ENCODE measurements at places on chromosomes 3 and 15.

DNA sequence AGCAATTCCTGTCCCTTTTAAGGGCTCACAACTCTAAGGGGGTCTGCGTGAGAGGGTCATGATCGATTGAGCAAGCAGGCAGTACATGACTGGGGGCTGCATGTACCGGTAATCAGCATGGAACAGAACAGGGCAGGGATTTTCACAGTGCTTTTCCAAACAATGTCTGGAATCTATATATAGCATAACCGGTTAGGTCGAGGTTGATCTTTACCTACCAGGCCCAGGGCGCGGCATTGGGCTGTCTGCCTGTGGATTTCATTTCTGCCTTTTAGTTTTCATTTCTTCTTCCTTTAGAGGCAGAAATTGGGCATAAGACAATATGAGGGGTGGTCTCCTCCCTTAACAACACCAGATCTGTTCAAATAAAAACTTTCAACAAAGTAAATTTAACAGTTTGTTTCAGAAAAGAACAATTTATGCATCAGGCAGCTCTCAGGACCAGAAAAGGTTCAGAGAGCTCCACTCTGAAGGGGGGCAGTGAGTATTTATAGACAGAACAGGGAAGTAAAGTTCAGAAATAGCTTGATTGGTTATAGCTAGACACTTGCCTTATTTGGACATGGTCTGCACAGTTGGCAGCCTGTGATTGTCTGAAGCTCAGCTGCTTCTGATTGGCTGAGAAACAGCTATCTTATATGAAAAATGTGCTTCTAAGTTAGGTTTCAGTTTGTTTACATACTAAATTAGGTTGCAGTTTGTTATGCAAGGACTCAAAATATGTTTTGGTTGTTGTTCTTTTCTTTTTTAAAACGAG is 17.2 kb upstream of the B4GALT4 start:
- DNase-seq: peak; percentile 57

DNA sequence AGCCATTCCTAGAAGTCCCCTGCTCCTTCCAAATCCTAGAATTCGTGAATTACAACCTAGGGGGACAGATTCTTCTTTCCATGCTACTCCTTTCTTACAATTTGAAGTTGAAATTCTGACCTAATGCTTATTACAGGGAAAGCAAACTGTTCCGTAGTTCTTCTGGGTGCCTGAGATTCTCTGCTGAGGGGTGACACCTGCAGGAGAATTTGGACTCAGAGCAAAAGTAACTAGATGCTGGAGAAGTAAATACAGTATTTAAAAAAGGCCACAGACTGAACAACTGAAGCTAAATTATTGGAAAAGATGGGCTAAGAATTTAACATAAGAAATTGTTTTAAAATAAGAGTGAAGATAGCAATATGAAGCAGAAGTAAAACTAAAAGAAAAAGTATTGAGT is 37.9 kb downstream of the ACAD9 start:
- no peak for DNase-seq

GRCh38 chr3:107432646-107433045 is 55.4 kb downstream of the CCDC54 start:
- DNase-seq: no peak

- no peak for DNase-seq
Observed at GRCh38 chr3:185424435-185424834, 61.5 kb downstream of the MAP3K13 start.

DNA sequence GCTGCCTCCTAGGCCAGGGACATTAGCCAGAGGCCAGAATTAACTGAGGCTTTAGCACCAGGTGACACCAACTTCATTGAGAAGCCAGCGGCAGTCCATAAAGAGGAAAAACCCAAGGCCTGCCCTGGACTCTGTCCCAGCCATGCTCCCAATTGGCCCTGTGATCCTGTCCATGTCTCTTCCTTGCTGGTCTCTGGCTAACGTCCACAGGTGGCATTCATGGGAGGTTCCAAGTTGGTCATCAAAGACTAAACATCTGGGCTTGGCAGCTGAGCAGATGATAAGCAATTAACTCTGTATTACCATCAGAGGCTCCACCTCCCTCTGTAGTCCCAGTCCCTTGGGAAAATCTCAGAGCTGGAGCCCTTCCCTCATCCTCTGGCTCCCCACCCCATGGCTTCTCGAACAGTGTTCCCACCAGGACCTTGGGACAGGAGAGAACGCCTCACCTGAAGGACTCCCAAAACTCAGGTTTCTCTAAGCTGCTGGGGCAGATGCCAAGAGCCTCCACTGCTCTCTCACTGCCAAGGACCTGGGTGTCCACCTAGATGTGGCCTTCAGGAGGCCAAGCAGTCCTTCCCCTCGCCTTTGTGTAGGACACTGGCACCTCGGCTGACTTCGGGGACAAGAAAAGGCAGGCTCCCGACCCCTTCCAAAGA is 40.4 kb downstream of the GOLGA6A start:
- no peak for DNase-seq

- DNase-seq: peak; percentile 67
Observed at GRCh38 chr15:70870051-70870450, 16.1 kb upstream of the LARP6 start.

DNA sequence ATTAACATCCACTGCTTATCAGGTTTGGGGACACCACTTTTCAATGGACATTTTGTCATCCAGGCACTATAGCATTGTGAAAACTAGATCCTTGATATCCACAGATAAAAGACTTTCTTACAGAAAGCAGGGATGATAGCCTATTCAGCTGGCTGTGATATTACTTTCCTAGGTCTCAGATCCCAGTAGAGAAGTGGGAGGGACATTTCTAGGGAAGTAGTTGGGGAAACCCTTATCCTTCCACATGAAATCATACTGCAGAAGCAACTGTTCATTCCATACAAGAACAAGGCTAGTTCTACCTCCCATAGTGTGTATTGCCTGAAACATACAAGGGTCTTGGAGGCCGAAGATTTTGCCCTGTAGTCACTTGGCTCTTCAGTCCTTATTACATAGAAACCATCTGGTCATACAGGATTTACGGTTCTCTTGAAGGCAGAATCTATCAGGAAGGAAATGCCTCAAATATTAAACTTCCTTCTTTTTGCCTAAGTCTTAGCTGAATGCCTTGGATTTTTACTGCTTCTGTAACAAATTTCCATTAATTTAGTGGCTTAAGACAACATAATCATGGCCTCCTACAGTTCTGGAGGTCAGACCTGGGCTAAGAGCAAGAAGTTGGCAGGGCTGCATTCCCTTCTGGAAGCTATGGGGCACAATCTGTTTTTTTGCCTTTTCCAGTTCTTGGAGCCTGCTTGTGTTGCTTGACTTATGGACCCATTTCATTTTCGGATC is 119.4 kb downstream of the ECT2 start:
- DNase-seq: no peak

All from GM12865 (cell line).